ENCODE measurements at places on chromosomes 2 and 18.

DNA sequence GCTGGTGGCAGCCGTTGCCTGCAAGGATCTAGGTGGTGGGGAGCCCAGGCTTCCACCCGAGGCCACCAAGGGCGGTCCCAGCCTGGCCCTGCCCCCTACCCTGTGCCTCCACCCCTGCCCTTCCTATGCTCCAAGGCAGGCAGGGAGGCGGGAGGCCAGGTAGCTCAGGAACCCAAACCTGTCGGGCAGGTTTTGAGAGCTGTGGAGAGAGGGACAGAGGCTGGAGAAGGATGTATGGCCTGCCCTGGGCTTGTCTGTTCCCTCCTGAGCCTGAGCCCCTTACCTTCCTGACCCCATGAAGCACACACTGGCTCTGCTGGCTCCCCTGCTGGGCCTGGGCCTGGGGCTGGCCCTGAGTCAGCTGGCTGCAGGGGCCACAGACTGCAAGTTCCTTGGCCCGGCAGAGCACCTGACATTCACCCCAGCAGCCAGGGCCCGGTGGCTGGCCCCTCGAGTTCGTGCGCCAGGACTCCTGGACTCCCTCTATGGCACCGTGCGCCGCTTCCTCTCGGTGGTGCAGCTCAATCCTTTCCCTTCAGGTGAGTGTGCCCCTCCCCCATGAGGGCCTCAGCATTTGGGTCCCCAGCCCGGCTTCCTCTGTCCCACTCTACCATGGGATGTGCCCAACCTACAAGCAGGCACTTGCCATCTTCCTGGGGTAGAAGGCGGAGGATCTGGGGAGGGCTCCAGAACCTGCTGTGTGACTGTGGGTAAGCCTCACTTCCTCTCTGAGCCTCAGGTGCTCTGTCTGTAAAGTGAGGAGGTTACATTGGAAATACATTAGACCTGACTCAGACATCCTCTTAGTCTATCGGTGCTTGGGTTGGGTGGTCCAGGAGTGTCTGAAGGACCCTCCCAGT, at the start of gene PROM2:
Gene PROM2, plus strand, starts transcription at position 159 of the 860 bp plus-strand sequence. Its CDS starts 137 bp downstream, at position 296.
- DNase-seq, result no peak

- DNase-seq, result no peak
Measured at GRCh38 chr2:44772131-44772530, 169.4 kb upstream of the SIX3 start.

GRCh38 chr2:39228413-39229209, 15.2 kb downstream of the CDKL4 start:
- DNase-seq, result no peak

- DNase-seq, result no peak
Measured at GRCh38 chr2:224909885-224910573, 132.2 kb downstream of the DOCK10 start.

- no peak for DNase-seq
Measured at GRCh38 chr2:174112073-174112472, 136.3 kb downstream of the OLA1 start.

- no peak for DNase-seq
Measured at GRCh38 chr2:101657787-101658186, 39.7 kb upstream of the MAP4K4 start.

DNA sequence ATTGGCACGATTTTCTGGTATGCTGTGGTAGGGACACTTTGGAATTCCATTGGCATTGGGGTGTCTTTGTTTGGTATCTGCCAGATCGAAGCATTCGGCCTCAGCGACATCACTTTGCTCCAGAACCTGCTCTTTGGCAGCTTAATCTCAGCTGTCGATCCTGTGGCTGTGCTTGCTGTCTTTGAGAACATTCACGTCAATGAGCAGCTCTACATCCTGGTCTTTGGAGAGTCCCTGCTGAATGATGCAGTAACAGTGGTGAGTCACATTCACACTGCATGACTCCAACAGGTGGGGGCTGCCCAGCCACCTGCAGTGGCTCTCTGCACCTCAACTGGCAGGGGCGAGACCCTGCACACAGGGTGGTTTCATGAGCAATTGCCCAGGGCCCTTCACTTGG, 38.4 kb downstream of the SLC9A2 start:
- DNase-seq, result peak; percentile 17

DNA sequence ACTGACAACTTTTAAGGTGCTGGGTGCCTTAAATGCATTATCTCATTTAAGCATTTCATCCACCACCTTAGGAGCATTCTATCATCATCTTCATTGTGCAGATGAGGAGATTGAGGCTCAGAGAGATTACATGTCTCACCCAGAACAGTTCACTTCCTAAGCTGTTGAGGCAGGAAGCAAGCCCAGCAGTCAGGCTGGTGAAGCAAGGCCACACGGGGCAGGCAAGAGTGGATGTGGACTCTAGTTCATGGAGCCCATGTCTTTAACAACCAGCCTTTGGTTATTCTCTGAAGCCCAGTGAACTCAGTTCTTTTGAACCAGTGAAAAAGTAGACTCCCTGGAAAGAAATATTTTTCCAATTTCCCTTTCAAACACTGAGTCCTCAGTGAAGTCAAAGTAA, 294.8 kb upstream of the MGAT5 start:
- DNase-seq, result no peak

- DNase-seq, result peak; percentile 57
Measured at GRCh38 chr18:59837586-59837985, 62.2 kb upstream of the PMAIP1 start.

DNA sequence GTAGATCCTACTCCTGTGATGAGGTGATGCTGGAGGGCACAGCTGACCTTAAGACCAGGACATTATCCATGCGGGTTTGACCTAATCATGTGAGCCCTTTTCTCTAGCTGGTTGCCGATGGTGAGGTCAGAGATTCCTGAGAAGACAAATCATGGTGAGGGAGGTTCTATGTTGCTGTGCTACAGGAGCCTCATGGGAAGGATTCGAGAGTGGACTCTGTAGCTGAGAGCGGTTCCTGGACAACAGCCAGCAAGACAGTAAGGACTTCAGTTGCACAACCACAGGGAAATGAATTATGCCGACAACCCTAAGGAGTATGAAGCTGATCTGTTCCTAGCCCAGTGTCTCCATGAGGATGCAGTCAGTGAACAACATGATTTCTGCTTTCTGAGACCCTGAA, 80.4 kb downstream of the EPB41L3 start:
- no peak for DNase-seq

DNA sequence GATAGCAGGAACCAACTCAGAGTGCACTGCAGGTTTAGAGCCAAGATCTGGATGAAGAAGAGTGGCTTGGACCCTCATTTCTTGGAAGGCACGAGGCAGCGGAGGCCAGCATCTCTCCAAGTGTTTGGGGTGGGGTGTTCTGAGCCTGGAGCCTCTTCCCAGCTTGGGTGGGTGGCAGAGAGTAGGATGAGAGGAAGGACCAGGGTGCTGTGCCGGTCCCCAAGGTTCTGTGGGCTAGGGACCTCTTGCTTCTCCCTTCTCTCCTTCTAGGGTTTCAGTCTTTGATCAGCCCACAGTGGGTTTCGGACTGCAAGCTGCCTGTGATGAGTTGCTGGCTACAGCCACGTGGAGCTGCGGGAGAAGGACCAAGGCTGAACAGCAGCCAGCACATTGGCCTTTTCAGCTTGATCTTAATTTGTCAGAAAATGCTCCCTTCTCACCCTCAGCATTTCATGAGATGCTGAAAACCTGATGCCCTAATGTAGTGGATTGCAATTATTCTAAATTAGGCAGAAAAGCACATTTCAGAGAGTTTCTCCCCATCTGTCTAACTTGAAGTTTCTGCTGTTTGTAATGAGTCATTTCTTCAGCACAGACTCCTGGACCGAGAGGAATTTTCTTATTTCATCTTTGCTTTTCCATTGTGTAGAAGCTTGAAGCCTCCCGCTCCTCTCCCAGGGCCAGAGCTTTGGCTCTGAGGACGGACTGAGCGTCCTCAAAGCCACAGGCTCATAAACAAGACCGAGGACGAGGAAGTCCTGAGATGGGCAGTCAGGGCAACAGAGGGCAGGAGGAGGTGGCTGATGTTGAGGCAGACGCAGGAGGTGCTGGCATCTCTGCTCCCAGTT, 99.1 kb upstream of the HDAC4 start:
- no peak for DNase-seq

GRCh38 chr2:167471734-167472133, 583.5 kb downstream of the XIRP2 start:
- DNase-seq, result no peak

DNA sequence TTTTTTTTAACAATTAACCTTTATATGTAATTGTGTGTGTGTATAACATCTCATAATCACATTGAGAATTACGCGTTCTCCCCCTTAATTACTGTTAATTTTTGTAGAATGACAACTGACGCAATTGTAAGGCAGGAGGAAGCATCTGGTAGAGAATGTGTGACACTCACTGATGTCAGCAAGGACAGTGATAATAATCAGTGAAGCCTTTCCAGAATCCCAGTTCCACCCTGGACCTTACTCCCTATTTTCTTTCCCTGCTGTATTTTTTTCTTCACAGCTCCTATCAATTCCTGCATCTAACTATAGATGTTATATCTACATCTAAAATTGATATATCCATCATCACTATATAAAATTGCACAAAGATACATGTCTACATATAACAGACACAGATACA, 16.1 kb upstream of the STRN start:
- no peak for DNase-seq

- peak; percentile 43 for DNase-seq
Measured at GRCh38 chr2:178177066-178177679, 17.1 kb upstream of the OSBPL6 start.

DNA sequence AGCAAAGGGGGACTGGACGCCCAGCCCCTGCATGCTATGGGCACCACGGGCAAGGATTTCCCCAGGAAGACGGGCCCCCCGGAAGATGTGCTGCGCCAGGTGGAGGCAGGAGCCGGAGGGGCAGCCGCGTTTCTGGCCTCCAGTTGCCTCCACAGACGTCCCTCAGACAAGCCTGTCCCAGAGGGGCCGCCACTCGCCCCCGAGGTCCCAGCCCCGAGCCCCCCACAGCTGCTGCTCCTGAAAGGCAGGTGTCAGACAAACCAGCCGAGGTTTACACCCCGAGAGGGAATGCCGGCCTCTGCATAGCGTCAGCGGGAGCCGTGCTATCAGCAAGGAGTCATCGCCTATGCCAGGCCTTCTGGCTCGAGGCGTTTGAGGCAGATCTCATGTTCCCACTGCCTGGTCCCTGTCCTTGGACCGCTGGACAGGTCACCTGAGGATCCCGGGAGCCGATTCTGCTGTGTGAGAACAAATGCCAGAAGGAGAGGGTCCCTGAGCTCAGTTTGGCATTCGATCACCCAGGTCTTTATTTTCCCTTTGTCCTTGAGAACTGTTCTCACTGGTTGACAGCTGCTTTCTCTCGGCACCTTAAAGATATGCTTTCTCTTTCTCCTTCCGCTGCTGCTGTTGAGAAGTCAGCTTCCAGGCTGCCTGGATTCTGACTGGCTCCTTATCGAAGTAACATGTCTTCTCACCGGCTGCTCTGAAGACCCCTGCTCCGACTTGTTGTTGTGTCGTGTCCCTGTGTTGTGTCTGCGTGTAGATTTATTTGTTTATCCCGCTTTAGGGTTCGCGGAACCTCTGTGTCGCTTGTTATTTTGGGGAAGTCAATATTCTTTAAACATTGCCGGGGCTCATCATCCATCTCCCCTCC, 20.6 kb downstream of the CROCC2 start:
- DNase-seq, result no peak

- no peak for DNase-seq
Measured at GRCh38 chr2:29459445-29460179, 344.4 kb downstream of the CLIP4 start.

GRCh38 chr2:232488721-232489300, 1.2 kb upstream of the ECEL1 start:
- no peak for DNase-seq

DNA sequence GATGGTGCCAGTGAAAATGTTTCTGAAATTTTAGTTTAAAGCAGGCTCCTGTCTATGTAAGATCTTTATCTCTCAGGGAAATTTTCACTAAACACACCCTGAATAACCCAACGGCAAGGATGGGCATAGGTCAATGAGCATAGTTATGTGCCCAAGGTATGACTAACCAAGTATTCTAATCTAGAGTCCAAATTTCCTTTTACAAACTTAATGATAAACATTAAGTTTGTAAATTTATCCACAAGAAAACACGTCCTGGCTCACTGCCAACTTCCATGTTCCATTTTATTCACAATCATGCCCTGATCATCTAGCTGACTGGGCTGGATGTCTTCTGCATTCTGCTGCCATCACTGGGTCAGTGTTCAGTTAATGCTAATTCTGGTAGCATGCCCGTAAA, 151.2 kb downstream of the SRBD1 start:
- no peak for DNase-seq

DNA sequence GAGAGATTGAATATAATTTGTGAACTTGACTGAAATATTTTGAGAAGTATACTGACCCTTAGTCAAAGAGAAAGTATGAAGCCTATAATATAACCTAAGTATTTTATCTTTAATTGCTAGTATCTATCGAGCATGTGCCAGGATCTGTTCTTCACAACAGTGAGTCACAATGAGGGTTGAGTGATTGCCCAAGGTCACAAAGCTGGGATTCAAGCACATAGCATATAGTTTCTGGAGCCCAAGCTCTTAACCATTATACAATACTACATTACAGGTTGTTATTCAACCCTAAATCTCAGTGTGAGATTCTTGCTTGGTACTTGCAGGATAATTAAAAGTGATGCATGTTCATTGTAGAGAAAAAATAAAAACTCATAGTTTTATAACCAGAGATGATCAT, 97.2 kb downstream of the RAB3GAP1 start:
- DNase-seq, result no peak

DNA sequence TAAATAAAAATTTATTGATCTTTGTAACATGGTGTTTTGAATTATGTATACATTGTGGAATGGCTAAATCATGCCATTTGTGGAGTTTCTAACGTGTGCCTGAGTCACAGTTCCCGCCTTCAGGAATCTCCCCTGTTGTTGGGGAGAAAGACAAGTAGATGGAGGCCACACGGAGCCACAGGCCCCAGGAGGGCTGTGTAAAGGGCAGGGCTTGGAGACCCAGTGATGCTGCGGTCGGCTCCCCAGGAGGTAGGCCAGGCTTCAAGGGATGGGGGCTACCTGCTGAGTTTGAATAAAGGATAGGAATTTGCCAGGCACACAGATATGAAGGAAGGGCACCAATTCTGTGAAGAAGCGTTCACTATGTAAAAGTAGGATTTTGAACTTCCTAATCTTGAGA, 257.1 kb downstream of the GBX2 start:
- DNase-seq, result no peak

DNA sequence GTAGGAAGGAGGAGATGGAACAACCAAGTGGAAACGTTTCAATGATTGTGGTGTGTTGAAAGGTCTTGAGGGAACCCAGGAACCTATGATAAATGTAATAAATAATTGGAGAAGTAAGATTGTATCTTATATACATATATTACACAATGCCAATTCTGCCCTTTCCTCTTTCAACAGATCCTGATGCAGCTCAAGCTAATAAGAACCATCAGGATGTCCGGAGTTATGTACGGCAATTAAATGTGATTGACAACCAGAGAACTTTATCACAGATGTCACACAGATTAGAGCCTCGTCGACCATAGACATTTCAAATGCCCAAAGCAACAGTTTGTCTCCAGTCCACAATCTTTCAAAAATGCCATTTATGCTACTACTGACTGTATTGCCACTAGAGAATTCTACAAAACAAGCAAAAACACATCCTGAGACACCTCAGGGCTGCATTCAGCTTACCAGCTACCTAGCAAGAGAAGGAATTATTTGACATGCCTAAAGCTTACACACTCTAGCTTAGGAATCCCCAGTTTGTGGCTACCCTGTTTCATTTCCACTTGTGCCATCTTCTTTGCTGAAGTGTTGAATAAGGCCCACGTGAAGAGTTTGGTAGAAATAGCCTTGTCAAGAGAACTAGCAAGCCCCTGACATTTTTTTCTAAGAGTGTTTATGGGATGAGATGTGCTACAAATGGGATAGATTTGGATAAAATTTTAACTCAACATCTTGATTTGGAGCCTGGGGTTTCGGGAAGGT, 24.0 kb upstream of the MAP3K20 start:
- DNase-seq, result no peak

GRCh38 chr2:71060871-71061270, 7.6 kb upstream of the NAGK start:
- no peak for DNase-seq

Measured in ACHN (cell line).